ENCODE measurements at places on chromosomes 1 and 21. TPM values are rescaled to one million over a fixed set of nuclear protein-coding genes. Genes with fewer than 3 reads are reported as not detected.

The FBXO2 gene
- total RNA-seq, result 2.2 TPM

The IGSF21 gene
- not detected for total RNA-seq

The NCF2 gene
- total RNA-seq, result under 0.01 TPM

The LRRC71 gene
- total RNA-seq, result under 0.01 TPM

The GSTM2 gene
- 0.87 TPM for total RNA-seq

The ARMH1 gene
- total RNA-seq, result under 0.01 TPM

The GREM2 gene
- total RNA-seq, result not detected

The KCNJ6 gene
- total RNA-seq, result under 0.01 TPM

The SLC9C2 gene
- not detected for total RNA-seq

The NUDT17 gene
- total RNA-seq, result 3.1 TPM

The GNG4 gene
- total RNA-seq, result 0.22 TPM

The PLCH2 gene
- under 0.01 TPM for total RNA-seq

The CD164L2 gene
- total RNA-seq, result not detected

The OR6K2 gene
- not detected for total RNA-seq

The AVPR1B gene
- not detected for total RNA-seq

The TACSTD2 gene
- total RNA-seq, result 56.2 TPM

DNA sequence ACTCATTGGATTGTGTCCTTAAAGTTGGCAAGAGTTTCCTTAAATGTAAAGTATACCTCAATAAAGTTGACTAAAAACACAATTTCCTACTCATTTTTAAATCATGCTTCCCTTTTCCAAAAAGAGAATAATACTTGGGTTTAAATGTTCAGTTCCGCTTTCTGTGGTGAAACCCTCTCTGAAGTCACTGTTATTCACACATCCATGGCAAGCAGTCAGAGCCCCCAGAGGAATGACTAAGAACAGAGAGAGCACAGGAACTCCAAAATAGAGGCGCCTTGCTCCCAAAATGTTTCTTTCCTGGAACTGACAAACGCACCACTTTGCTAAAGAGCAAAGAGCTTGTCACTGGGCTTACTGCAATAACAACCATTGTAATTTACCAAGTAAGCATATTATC lies 142.5 kb downstream of the TIAM1 start:
- DNase-seq, result no peak

GRCh38 chr1:64745181-64745985 lies 508 bp downstream of the RAVER2 start:
- DNase-seq, result peak; percentile 21

GRCh38 chr1:29227511-29227910 lies 3.2 kb downstream of the MECR start:
- DNase-seq, result no peak

DNA sequence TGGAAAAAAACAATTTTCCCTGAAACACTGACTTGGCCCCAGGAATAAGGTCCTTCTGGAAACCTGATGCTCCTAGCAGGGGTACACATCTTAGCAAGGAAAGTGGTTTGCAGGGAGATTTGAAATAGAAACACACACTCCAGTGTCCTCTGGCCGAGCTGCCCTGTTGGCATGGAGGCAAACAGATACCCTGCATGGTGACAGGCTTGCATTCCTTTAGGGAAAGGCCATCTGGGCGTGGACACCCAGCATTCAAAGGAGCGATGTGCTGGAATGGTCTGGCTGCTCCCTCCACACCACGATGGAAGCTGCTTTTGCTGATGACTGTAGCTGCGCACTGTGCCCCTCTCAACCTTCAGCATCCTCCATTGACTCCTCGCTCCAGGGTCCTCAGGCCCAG lies 41.5 kb upstream of the BCAR3 start:
- DNase-seq, result no peak

DNA sequence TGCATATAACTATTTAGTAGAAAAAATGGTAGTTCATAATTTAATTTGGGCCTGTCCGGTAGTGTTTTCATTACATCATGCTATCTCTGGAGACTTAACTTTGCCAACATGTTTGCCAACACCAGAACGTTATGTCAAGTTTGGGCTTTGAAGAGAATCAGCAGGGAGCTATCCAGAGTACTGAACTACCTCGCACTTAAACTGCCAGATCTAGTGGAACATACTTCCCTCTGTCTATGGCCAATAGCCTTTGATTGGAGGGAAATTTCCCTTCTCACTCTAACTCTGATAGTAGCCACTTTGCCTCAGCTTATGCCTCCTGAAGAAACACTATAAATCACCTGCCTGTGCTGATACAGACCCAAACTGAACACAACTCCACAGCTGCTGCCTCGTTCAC lies 10.0 kb downstream of the LRRC53 start:
- peak; percentile 63 for DNase-seq

DNA sequence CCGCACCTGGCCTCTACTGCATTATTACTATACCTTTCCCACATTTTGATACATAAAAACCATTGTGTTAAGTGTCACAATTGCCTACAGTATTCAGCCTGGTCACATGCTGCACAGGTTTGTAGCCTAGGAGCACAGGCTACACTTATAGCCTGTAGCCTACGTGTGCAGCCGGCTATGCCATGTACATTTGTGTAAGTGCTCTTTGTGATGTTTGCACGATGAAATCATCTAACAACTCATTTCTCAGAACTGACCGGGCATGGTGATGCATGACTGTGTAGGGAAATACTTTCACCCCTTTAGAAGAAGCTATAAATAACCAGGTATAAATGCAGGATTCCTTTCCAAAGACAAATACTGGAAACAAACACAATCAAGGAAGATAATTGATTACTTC lies 12.1 kb downstream of the ERG start:
- DNase-seq, result peak; percentile 86

- DNase-seq, result no peak
Observed at GRCh38 chr1:76313304-76313703, 238.8 kb downstream of the ST6GALNAC3 start.

- DNase-seq, result no peak
Observed at GRCh38 chr1:30286988-30287839, 436.2 kb downstream of the MATN1 start.

- DNase-seq, result peak; percentile 64
Observed at GRCh38 chr1:6603238-6603914, 707 bp upstream of the KLHL21 start.

- peak; percentile 66 for DNase-seq
Observed at GRCh38 chr1:33005838-33006421, 30.8 kb downstream of the AK2 start.

- no peak for DNase-seq
Observed at GRCh38 chr21:46099476-46099875, 1.6 kb downstream of the COL6A2 start.

- no peak for DNase-seq
Observed at GRCh38 chr21:17786851-17787181, 32.3 kb downstream of the C21orf91 start.

- no peak for DNase-seq
Observed at GRCh38 chr1:67580691-67581403, 104.2 kb upstream of the GADD45A start.

DNA sequence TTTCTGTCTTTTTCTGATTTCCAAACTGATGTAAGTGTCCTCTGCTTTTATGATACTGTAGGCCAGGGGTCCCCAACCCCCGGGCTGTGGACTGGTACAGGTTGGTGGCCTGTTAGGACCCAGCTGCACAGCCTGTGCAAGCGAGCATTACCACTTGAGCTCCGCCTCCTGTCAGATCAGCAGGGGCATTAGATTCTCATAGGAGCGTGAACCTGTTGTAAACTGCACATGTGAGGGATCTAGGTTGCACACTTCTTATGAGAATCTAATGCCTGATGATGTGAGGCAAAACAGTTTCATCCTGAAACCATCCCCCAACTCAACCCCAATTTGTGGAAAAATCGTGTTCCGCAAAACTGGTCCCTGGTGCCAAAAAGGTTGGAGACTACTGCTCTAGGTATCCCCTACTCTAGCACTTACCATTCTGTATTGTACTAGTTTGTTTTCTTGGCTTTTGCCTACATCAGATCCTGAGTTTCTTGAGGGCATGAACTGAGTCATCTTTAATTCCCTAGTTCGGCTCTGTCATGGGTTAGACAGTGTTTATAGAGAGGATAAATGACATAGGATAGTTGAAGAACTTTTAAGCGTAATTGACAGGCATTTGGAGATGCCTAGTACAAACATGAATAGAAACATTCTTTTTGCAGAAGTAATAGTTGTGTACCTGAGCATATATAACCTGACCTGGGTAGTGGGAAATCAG lies 4.1 kb downstream of the ABCD3 start:
- no peak for DNase-seq

DNA sequence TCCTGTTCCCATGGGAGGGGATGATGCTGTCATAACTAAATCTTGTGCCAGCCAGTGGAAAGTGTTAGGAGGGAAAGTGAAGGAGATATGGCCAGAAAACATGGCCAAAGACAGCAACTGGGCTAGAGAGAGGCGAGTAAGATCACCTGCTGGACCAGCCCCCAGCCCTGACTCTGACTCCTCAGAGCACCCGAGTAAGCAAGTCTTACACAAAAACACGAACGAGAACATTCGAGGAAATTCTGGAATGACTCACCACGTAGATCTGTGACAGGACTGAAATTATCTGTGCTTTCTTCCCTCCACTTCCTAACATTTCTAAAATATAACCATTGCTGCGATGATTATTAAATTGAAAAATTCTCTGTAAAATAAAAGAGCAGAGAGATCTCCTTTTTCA lies 9.2 kb downstream of the ZNF496 start:
- peak; percentile 25 for DNase-seq

DNA sequence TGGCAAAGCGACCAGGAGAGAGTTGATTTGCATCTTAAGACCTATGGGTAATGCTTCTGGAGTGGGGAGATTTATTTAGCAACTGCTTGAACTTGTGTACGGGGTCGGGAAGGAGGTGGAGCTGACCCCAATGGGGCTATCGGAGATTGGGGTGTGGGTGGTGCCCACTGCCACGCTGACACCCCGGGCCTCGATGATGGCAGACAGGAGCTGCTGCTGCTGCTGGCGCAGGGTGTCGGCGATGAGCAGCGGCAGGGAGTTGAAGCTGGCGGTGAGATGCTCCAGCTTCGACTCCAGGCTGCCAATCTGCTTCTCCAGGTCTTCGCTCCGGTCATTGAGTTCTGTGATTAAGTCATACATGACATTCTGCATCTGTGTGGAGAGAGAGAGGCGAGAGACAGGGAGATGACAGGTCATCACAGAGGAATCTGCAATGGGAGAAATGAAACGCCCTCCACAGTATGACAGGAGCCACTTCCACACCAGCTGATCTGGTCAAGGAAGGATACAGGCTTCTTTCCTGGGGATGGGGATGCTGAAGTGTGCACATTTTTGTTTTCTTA lies 100.0 kb upstream of the ADAR start:
- DNase-seq, result no peak

DNA sequence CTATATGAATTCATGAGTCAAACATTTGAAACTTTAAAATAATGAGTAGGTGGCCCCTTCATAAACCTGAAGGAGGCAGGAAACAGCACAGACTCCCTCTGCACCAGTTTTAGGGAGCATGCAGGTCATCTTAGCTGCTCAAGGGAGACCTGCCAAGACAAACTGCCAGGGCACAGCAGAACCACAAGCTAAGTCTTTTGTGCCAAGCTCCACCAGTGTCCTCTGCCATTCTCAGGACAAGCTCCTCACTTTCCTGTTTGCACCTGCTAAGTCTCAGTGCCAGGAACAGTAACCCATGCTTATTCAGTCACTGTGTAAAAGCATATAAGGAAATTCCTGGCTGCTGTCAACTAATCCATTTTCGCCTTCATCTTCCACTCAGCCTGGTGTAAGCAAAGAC lies 368.9 kb downstream of the SEC16B start:
- no peak for DNase-seq

GRCh38 chr1:41020109-41020576 lies 1.4 kb downstream of the SLFNL1 start:
- no peak for DNase-seq

- DNase-seq, result no peak
Observed at GRCh38 chr1:216626394-216627067, 96.7 kb downstream of the ESRRG start.

DNA sequence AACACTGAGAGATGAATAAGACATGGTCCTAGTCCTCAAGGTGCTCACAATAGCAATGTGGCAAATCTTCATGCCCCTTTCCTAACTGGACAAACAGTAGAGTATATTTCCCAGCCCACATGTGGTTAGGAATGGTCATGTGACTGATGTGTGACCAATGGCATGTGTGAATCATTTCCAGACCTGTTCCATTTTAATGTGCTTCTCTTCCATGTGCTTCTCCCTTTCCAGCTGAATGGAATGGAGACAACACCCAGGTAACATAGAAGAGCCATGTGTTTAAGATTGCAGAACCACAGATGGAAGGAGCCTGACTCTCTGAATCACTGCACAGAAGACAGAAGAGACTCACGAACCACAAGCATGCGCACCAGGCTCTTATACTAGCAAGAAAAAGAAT lies 409.9 kb upstream of the NFIA start:
- no peak for DNase-seq

DNA sequence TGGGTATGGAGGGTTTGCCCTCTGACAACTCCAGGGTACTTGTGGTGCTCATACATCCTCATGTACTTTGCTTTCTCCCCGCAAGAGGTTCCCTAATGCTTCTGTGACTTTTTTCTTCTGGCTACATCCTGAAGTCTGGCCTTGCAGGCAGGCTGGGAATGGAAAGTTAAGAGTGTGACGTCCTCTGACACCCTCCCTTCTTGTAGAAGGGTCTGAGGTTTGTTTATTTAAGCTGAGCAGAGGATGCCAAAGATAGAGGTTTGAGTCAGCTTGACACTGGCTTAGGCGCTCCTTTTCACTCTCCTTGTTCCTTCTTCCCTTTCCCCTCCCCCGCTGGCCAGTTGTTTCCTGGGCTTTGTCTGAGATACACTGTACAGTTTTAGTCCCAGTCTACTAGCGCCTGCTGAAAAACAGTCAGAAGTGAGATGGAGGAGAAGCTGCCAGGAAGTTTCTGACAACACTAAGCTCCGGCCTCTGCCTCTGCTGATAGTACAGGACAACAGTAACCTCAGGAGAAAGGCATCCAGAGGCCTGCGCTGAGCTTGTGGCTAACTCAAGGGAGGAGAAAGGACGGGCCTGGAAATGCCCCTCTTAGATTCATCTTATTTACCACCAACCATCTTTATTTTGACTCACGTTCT lies at the start of gene MACF1:
Gene MACF1 (plus strand): TSS at position 255 of the 641 bp plus-strand sequence. CDS start 328 bp downstream, at position 583.
- DNase-seq, result peak; percentile 96

DNA sequence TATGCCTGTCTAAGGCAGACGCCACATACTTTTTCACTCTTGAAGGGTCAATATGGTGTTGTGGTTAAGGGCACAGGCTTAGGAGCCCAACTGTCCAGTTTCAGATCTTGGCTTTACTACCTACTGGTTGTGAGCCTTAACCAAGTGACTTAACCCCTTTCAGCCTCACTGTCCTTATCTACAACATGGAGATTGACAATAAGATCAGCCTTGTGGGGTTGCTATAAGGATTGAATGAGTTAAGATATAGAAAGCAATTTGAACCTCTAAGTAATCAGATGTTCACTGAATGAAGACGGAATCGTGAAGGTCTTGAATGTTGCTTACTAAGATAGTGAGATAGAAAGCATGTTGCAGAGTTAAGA lies 121.3 kb upstream of the JUN start:
- no peak for DNase-seq

Data from lung microvascular endothelial cell (primary cell).